GM12892 (cell line): ENCODE measurements at places on chromosomes 3 and 15.

DNA sequence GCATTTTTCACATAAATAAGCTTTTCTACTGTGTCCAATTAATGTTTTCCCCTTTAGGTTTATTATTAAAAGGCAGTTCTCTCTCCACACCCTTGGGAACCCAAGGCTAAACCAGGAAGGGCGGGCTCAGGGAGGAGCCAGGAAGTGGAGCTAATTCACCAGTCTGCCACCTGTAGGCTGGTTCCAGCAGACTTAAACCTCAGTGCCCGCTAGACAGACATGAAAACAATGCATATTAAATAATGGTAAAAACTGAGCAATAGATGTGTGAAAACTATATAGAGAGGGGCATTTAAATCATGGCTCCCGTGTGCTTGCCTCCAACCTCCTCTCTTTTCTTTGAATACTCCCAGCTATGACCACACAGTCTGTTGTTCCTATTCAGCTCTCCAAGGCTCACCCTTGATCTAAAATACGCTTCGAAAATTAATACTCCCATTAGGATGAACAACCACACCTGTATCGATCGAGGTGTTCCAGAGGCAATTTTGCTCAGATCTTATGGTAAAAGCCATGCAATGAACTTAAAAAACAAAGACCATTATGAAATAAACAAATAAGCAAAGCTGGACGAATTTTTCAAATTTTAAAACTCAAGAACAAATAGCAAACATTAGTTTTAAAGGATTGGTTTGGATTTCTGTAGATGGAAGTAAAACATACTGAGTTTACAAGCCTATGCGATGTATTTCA is 253.3 kb downstream of the TJP1 start:
- DNase-seq = no peak

DNA sequence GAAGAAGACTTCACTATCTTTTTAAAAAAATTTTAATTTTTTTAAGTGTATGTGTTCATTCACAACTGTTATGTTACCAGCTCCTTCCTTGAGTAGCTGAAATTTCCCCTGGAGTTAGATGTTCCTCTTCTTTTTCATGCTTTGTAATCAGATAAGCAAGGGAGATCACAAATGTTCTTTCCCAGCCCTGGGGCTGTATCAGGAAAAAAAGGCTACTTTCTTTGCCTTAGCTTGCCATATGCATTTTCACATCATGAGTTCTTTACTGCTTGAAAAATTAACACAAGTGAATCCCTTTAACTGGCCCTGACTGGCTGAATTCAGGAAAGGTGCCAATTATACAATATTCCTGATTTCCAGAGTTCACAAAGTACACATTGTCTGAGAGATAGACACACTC is 353.2 kb upstream of the ATP11B start:
- DNase-seq = no peak

DNA sequence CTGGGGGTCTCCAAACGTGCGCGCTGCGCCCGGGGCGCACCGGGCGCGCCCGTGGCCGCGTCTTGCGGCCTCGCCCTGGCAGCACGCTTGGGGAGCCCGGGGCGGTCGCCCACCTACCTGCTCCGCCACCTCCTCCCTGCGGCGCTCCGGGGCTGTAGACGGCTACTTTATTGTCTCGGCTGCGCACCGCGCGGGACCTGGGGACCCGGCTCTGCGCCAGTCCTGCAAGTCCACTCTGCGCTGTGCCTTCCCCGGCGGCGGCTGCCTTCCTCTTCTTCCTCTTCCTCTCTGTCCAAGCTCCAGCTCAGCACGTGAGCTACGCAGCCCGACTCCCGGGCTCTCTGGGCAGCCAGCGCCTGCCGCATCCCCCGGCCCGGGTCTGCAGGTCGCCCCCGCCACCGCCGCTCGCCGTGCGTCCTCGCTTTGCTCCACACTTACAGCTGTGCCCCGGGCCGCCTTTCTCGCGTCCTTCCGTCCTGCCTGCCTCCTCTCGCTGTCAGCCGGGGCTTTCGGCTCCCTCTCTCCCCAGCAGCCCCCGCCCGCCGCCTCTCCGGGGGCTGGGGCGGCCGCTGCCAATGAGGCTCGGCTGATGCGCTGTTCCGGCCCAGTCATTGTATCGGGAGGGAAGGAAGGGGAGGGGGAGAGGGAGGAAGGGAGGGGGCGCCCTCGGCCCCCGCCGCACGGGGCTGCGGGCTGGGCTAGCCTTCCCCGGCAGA is 156.4 kb upstream of the FRMD4B start:
- DNase-seq = no peak

GRCh38 chr15:52093539-52094510 is 18.8 kb downstream of the BCL2L10 start:
- DNase-seq = no peak

- DNase-seq = no peak
Observed at GRCh38 chr15:45093622-45094357, 20.2 kb downstream of the DUOX2 start.

DNA sequence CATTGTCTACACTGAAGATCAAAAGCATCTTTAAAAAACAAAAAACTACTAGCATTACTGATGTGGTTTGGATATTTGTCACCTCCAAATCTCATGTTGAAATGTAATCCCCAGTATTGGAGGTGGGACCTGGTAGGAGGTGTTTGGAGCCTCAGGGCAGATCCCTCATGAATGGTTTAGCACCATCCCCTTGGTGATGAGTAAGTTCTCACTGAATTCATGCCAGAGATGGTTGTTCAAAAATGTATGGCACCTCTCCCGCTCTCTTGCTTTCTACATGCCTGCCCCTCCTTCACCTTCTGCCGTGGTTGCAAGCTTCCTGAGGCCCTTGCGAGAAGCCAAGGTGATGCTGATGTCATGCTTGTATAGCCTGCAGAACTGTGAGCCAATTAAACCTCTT is 136.6 kb upstream of the FHIT start:
- DNase-seq = no peak

DNA sequence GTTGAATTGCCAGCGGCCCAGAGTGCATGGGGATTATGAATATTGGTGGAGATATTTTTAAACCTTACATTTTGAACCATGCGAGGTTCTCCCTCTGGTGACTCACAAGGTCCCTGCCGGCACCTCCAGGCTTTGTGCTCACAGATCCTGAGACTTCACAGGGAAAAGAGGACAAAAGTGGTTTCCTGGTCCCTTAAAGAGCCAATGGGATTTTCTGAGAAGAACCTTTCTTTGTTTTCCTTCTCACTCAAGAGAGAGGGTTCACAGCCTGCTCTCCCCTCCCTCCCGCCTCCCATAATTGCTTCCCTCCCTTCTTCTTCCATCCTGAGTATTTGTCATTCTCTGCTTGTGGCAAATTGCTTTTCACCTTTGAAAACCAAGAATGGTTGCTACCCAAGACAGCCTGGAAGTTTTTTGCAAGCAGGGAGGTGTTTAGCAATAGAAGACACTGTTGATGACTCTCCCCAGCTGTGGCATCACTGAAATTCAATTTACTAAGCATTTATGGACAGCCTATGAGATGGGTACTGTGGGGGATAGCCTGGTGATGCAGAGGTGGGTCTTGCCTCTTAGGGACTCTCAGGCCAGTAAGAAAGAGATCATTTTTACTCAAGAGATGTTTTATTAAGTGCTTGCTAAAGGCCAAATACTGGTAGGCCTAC is 76.6 kb downstream of the CPN2 start:
- DNase-seq = no peak

DNA sequence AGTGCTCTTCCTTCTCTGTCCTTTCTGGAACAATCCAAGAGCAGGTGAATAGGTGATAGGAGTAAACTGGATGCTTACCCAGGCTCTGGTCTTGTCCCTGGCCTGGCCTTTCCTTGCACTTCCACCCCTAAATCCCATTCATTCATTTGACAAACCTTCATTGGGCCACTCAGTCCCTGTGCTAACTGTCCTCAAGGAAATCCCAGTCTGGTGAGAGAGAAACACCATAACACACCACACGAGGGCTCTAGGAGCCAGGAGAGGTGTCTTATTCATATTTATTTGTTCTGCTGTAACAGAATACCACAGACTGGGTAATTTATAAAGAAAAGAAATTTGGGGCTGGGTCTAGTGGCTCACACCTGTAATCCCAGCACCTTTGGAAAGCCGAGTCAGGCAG is 22.8 kb downstream of the EFCC1 start:
- DNase-seq = no peak

DNA sequence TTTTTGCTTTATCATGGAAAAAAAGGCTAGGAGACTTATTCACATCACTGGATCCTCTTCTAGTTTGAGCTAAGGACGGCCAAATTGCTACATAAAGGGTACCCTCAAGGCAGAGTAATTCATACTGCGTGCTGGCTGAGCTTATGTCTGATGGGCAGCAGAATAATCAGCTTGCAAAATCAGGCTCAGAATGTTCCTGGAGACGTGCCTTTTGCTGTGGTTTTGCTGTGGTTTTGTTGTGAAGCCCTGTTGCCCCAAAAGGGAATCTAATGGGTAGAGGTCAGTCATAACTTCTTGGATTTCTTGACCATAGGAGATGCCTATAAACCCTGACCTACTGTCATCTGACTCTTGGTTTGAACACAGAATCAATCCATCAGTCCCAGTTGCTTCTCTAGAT is 189.9 kb downstream of the SOX2 start:
- DNase-seq = no peak
